MCF 10A (cell line): ENCODE measurements at places on chromosomes 4 and X. TPM values are rescaled to one million over a fixed set of nuclear protein-coding genes. Genes with fewer than 3 reads are reported as not detected.

The KCNIP4 gene
- total RNA-seq, result 0.91 and 4.6 TPM in 2 replicates

The ART3 gene
- total RNA-seq, result 0.83 TPM in 1 of 2 replicates, not detected in the other

The GPRASP1 gene
- total RNA-seq, result 1.2 and 2.0 TPM in 2 replicates

The PABPC1L2A gene
- not detected in 2 replicates for total RNA-seq

The ADH1B gene
- total RNA-seq, result 24.2 and 32.0 TPM in 2 replicates

The ARHGAP36 gene
- total RNA-seq, result not detected in 2 replicates

The MAGEB2 gene
- total RNA-seq, result not detected in 2 replicates

The TENM3 gene
- 34.1 and 44.4 TPM in 2 replicates for total RNA-seq

The PRMT9 gene
- 6.1 and 8.4 TPM in 2 replicates for total RNA-seq

The ADAM29 gene
- not detected in 2 replicates for total RNA-seq

The MCF2 gene
- total RNA-seq, result 1.5 and 2.1 TPM in 2 replicates

The SLITRK2 gene
- total RNA-seq, result not detected in 2 replicates

The ANAPC4 gene
- 20.8 and 22.7 TPM in 2 replicates for total RNA-seq

The FMR1 gene
- total RNA-seq, result 34.2 and 35.3 TPM in 2 replicates

The TCP11X2 gene
- total RNA-seq, result not detected in 2 replicates

The VCX2 gene
- total RNA-seq, result not detected in 2 replicates

The ITIH6 gene
- not detected in 2 replicates for total RNA-seq

The DAPP1 gene
- 17.6 and 24.7 TPM in 2 replicates for total RNA-seq

The GABRE gene
- total RNA-seq, result 12.9 and 19.3 TPM in 2 replicates

The SHROOM2 gene
- 1.2 and 2.2 TPM in 2 replicates for total RNA-seq

The DUX4 gene
- total RNA-seq, result not detected in 2 replicates

The SHROOM4 gene
- 0.12 TPM in 1 of 2 replicates, not detected in the other for total RNA-seq

The RNF150 gene
- 0.32 and 0.44 TPM in 2 replicates for total RNA-seq

The HSD17B11 gene
- 4.3 and 4.8 TPM in 2 replicates for total RNA-seq

The CD40LG gene
- not detected in 2 replicates for total RNA-seq

The TMSB15A gene
- total RNA-seq, result not detected in 2 replicates

The TACR3 gene
- total RNA-seq, result not detected in 2 replicates

The MAPK10 gene
- 4.7 and 5.3 TPM in 2 replicates for total RNA-seq
